ENCODE measurements at places on chromosomes 4 and X.
A peak's percentile ranks its signal among the peaks of the same experiment; 100 is the strongest.

- ATAC-seq = no peak
Observed at GRCh38 chr4:87224141-87224923, 3.9 kb upstream of the KLHL8 start.

DNA sequence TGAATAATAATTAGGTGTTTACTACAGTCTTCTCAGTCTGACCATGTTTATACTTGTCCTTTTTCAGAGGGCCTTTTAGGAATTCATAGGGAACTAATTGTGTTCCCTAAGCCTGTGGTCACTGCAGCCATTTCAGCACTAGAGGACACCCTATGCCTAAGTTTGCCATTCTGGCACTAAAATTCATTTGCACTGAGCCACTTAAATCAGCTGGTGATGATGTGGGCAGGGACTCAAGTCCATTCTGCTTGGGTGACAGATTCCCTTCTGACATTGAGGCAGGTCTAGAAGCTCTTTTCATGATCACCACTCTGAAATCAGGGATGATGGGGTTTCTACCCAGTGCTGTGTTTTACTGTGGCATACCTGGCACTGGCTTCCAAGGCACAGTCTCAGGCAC lies 1178.9 kb upstream of the DIAPH2 start:
- ATAC-seq = no peak

GRCh38 chr4:37652747-37653527 lies 33.2 kb downstream of the RELL1 start:
- peak; percentile 35 for ATAC-seq

DNA sequence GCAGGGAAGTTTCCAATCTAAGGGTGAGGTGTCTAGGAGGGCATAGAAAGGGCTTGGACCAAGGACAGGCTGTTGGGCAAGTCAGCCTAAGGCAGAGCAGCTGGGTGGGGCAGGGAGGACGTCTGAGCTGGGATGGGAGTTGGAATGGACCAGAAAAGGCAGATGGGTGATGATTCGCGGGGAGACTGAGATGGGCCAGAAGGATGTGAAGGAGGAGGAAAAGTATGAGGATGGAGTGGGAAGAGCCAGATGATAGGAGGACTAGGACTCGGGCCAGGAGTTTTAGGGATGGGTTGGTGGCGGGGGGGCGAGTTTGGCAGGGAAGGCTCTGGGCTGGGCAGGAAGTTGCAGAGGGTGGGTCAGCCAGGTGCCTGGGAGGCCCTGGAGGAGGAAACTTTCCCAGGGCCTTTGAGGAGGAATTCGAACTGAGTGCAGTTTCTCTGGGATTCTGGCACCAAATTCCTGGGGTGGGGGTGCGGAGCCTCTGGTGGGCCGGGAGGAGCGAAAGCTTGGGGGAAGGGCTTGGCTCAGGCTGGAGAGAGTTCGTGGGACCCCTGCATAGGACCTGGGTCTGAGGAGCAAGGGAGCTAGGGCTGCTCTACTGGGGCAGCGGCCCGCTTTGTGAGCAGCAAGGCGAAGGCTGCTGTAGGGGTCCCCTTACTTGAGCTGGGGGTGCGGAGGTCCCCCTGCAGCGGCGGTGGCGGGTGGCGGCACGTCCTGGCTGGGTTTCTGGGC lies 8.7 kb upstream of the TIMP1 start:
- no peak for ATAC-seq

GRCh38 chrX:123450222-123450621 lies 266.1 kb downstream of the GRIA3 start:
- ATAC-seq = no peak

GRCh38 chrX:13899607-13900006 lies 82.7 kb upstream of the GPM6B start:
- no peak for ATAC-seq
